ENCODE measurements at places on chromosomes 2 and 18.

DNA sequence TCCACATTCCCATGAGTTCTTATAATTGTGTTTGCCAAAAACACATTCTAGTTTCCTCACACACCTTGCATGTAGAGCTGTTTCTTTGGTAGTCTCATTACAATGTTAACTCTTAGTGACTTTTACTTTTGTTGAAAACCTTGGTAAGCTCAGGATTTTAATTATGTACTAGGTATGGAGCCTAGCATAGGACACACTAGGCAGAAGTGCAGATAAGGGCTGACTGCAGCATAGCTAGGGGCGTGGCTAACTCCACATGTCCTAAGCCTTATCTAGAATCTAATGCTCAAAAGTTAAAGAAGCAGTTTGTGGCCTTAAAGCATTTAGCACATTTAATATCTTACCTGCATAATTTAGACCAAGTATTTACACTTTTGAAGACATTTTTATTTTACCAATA is 153.7 kb upstream of the FBXO11 start:
- no peak for DNase-seq

DNA sequence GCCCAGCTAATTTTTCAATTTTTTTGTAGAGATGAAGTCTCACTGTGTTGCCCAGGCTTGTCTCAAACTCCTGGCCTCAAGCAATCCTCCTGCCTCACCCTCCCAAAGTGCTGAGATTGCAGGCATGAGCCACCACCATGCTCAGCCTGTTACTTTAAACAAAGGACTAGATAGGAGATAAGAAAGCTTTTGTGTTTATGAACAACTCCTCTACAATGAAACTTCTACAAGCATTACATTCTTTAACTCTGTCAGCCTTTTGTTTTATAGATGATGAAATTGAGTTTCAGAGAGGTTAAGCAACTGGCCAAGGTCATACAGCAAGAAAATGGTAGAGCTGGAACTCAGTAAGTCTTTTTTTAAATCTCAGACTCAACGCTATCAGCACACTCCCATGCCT is 22.7 kb downstream of the ALPK2 start:
- no peak for DNase-seq

DNA sequence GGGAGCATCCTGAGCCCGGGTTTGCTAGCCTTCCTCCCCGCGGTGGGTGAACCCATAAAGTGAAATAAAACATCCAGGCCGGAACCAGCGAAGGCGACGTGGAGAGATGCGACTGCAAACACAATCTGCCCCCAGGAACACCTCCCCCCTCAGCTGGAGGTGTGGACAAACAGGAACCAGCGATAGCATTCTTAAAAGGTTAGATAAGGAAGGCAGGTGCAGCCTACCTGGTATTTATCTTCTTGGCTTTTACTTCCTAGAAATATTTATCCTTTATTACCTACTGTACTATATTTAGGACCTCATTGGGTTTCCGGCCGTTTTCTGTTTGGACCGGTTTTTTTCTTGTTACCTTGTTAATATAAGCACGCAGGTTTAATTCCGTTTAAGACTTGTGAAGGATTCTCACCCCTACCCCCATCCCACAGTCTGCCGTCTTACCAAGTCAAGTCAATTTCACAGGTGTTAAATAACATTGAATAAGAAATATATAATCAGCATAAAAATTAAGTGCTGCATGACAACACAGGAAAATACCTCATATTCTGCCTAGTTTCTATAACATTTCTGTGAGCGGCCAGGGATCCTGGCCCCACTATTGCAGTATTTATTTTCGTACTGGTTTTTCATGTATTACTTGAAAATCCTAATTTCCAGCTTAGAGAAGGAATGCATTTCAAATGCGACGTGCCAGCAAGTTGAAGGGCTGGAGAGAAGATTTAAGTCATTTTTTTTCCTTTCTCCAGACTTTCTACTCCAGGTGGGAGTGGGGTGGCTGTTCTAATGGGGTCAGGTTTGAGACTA is 224.0 kb upstream of the ID2 start:
- no peak for DNase-seq

- DNase-seq = no peak
Observed at GRCh38 chr2:220835583-220835982, 736.5 kb downstream of the EPHA4 start.

GRCh38 chr2:122029456-122029855 is 274.0 kb downstream of the TSN start:
- no peak for DNase-seq

- no peak for DNase-seq
Observed at GRCh38 chr2:104407641-104408040, 446.3 kb upstream of the POU3F3 start.

GRCh38 chr2:100071335-100072043 is 70.9 kb downstream of the AFF3 start:
- DNase-seq = no peak

- no peak for DNase-seq
Observed at GRCh38 chr2:155815851-155816250, 516.7 kb downstream of the NR4A2 start.

GRCh38 chr2:158321264-158321663 is 135.3 kb downstream of the CCDC148 start:
- no peak for DNase-seq
